NCI-H1930 (cell line): ENCODE measurements at places on chromosomes 4 and X.
A peak's percentile ranks its signal among the peaks of the same experiment; 100 is the strongest.

DNA sequence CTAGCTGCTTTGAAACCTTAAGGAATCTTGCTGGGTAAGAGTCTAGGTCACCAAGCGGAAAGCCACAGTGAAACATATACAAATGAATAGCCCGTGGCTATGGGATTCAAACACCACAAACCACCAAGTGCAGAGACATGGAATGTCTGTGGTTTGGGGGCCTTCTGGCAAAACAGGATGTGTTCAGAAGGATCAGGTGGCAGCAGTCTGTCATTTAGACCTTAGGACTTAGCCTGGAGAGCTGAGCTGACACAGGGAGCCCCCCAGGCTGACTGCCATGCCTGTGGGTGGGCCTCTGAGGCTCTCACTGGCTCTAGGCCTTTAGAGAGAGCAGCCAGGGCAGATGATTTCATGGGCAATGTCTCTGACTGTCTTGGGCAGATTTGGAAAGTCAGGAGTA, 225.6 kb downstream of the FBXW7 start:
- no peak for DNase-seq

DNA sequence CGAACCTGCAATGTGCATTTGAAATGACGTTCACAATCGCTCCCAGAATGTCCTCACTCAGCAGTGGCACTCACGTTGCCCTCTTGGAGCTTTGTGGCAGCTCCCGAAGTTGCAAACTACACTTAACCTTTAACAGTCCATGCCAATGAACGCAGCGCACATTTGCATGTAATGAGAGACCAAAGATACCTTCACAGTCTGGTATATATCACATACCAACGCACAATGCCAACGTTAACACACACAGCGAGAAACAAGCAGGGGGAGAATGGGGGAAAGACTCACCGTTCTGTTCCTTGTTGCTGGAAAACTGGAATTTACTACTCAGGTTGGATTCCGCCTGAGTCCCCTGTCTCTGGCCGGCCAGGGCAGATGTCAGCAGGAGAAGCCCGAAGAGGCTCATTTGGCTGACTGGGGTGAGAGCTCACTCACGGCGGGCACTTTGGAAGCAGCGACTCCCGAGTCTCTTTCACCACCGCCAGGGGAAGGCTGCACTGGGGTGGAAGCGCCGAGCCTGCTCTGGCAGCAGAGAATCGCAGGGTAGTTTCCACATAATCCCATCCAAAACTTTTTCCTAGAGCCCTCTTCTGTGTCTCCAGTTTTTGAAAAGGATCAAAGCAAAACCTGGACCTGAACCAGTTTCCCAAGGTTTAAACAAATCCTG, 966 bp downstream of the PDGFC start:
- peak; percentile 12 for DNase-seq

GRCh38 chr4:40621592-40622512, 7.8 kb downstream of the RBM47 start:
- no peak for DNase-seq

- DNase-seq = no peak
Measured at GRCh38 chr4:73231518-73232487, 26.8 kb downstream of the ANKRD17 start.

DNA sequence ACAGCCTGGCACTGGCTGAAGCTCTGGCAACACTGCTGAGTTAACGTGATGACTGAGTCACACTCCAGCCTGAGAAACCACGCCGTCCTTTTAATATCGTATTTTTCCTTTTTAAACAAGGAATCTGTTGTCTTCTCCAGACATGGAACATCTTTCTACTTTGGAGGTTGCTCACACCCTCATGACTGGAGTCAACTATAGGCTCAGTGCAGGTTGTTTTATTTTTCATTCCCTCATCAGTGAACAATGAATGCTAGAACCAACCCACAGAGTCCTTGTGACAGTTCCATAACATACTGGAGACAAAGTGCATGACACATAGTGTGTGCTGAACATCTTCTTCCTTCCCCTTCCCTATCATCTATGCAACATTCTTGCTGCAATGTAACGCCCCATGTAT, 76.8 kb upstream of the CPEB2 start:
- DNase-seq = no peak

- no peak for DNase-seq
Measured at GRCh38 chr4:139223682-139224317, 46.8 kb upstream of the ELF2 start.

GRCh38 chrX:108731153-108731552, 5.2 kb downstream of the IRS4 start:
- DNase-seq = no peak

- no peak for DNase-seq
Measured at GRCh38 chr4:77344784-77345183, 187.8 kb downstream of the CCNG2 start.

- no peak for DNase-seq
Measured at GRCh38 chr4:122539861-122540465, 80.9 kb downstream of the IL21 start.

DNA sequence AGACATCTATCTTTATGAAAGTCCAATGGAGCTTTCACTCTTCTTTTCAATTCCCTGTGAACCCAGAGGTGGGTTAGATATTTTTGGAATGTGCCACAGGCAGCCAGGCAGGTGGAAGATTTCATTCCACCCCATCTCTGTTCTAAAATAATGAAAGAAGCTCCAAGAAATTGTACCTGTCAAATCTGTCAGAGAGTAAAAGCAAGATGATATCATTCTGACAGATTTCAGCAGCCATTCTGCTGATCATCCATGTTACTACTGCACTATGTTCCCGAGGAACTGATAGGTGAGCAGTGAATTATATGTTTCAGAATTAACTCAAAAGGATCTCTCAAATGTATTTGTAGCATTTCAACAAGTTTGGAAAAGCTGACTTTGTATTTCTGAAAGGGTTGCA, 339.5 kb upstream of the SPANXN4 start:
- no peak for DNase-seq

DNA sequence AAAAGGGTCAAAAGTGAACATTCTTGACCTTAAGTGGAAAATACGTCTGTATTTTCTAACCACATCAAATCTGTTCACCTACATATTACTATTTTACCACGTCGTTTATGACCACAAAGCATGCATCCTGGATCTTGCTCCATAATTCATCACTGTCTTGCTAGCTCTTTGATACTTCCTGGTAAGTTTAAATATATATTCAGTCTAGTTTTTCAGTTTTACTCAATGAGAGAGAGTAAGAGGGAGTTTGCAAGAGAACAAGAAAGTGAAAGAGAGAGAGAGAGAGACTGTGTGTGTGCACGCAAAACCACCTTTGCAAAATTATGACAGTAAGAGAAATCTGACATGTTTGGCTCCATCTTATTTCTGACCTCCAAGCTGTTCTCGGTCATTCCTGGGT, 173.7 kb upstream of the GALNTL6 start:
- DNase-seq = no peak

- DNase-seq = no peak
Measured at GRCh38 chr4:152368001-152368400, 167.9 kb downstream of the FBXW7 start.

- no peak for DNase-seq
Measured at GRCh38 chrX:40104630-40104984, 6.8 kb upstream of the BCOR start.

GRCh38 chr4:108213723-108214122, 45.0 kb upstream of the LEF1 start:
- no peak for DNase-seq

- no peak for DNase-seq
Measured at GRCh38 chr4:182240161-182241130, 2.8 kb upstream of the TENM3 start.

DNA sequence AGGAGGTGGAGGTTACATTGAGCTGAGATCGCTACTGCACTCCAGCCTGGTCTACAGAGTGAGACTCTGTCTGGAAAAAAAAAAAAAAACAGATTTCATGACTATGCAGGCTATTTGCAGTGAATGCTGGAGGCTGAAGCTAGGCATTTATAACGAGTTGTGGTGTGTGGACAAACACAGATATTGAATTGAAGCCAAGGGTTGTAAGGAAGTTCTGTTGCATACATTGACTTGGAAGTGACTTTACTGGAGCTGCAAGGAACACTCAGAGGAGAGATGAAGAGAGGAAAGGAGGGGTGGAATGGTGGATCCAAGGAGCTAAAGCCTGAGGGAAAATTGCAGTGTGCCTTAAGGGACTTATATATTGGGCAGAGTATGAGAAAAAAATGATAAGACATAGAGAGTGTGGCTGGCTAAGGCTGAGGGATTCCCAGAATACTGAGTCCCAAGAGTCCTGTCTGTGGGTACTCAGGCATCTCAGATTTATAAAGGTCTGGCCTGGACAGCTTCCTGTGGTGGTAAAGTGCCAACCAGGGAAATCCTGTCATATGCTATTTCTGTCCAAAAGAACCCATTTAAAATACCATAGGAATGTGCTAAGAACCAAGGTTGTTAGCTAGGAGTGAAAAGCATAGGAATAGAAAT, 87.8 kb upstream of the GUCY1A1 start:
- DNase-seq = no peak

DNA sequence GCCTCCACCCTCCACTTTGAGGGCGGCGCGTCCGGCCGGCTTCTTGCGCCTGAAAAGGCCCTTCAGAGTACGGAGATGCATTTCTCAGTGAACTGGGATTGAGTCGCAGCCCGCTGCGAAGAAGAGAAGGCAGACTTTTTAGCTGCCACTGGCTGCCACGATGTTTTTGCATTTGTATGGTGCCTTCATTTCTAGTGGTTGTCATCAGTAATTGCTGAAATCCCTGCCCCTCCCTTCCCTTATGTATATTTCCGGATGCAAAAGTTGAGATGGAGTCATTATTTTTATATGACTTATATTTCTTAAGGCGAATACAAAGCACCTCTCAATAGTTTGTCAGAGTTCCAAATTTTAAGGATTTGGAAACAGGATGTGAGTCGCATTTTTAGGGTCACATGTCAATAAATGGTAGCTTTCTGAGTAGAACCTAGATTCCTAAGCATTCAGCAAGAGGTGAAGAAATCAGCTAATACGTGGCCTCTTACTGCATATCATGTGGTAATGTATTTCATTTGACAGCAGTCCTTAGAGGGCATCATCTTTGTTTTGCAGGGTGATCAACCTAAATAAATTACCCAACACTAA, 658 bp downstream of the ATP6AP2 start:
- no peak for DNase-seq

GRCh38 chr4:106679063-106679462, 310.5 kb upstream of the GIMD1 start:
- no peak for DNase-seq

- DNase-seq = no peak
Measured at GRCh38 chr4:22686141-22686540, 6.6 kb upstream of the GBA3 start.

GRCh38 chr4:43990551-43990950, 458.1 kb downstream of the KCTD8 start:
- DNase-seq = no peak

GRCh38 chr4:86542319-86543027, 51.6 kb upstream of the PTPN13 start:
- DNase-seq = no peak

DNA sequence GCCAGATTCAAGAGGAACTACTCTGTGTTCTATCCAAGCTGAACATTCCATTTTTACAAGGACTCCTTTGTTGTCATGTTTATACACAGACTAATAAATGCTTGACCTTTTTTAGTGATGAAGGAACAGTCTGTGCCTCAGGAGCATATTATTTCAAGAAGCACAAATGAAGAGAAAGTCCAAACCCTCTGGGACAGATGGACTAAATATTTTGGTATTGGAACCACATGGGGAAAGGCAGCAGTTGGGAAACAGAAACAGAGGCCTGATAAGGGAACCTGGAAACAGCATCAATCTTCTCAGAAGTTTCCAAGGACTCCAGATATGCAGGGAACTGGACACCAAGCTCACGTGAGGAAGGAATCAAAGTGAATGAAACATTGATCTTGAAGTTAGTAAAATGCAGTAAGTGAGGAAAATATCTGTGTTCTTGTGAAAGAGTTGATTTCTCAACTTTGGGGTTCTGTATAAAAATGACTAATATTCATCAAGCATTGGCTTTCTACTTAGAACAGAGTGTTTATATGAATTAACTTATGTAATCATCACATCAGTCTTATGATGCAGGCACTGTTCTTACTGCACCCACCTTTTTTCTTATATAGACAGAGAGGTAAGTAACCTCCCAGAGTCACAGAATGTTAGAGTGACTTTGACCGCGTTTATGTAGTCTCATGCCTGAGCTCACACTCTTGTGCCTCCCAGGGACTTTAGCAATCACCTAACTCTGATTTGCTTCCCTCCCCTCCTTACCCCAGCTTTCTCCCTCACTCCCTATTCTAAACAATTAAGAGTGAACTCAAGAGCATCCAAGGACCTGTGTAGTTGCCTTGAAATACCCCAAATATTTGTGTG, 148.9 kb upstream of the JADE1 start:
- no peak for DNase-seq

DNA sequence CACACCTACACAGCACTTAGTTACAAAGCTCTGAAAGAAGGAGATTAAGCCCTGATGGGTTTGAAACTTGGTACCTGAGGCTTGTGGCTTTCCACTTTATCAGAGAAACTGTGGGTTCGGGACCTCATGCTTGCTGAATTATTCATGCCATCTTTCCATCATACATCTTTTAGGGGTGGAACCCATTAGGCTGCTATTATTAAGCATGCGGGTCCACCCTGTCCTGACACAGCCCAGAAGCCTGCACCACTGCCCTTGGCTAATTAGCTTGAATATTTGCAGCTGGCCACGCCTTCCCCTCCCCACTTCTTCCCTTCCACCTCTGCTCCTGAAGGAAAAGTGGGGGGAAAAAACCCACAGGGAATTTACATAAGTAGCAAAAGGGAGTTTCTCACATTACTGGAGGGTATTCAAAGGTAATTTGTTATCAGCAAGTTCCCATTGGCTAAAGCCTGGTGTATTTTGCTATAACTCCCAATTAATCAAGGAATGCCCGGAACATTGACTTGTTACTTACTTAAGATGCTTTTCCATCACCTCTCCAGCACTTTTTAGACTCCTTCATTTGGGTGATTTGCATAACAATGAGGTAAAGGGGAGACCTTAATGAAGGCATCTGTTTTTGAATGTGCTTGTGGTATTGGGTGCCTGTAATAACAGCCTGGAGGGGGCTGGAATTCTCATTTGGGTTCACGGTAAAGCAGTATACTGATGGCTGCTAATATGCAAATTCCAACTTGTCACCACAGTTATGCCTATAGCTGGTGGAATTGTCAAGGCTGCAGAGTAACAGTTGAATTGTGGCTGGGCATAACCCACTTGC, 231.7 kb upstream of the GATB start:
- no peak for DNase-seq

- DNase-seq = no peak
Measured at GRCh38 chrX:6131287-6131686, 97.4 kb downstream of the NLGN4X start.

DNA sequence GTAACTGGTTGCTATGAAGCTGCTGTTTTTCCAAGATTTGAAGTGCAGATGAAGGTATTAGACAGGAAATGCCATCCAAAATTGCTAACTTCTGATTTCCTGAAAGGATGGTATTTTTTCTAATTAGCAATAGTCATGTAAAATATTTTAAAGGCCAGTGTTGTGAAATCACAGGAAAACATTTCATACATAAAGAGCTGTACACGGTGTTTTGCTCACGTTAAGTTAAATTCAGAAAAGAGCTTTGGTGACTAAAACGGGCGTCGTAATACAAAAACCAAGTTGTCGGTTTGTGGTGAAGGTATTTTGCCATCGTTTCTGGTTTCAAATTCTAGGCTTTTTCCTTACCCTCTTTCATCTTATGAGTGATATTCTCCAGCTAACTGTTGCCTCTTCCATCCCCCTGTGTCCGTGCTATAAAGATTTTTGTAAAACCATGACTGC, 39.8 kb downstream of the AFF1 start:
- no peak for DNase-seq

GRCh38 chr4:161937596-161937995, 226.2 kb downstream of the FSTL5 start:
- no peak for DNase-seq
